ENCODE measurements at places on chromosomes 4 and X.

DNA sequence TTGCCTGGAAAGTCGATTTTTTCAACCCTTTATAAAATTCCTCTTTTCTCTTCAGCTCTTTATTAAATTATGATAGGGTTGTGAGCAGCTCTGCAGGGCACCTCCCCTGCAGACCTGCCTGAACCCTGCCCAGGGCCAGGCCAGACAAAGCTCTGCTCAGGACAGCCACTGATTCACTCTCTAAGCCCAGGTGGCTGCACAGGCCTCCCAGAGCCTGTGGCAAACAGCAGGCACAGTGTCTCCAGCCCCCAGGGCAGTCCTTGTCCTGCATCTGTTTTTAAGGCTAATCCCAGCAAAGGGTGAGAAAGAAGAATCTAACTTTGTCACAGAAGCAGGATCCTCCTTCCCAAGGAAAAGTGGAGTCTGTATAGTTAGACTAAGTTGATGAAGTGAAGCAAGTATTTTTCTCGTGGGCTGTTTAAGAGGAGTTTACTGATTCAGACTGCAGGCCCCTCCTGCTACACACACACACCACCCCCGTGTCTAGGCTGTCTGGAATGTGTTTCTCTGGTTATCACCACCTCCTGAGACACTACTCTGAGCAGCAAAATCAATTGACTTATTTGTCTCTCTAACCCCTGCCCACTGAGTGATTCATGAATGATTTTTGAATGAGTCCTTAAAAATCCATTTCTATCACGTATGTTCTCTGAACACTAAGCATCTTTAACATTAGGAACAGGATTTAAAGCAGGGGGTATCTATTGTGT is 101.7 kb downstream of the CHIC2 start:
- peak; percentile 77 for DNase-seq

DNA sequence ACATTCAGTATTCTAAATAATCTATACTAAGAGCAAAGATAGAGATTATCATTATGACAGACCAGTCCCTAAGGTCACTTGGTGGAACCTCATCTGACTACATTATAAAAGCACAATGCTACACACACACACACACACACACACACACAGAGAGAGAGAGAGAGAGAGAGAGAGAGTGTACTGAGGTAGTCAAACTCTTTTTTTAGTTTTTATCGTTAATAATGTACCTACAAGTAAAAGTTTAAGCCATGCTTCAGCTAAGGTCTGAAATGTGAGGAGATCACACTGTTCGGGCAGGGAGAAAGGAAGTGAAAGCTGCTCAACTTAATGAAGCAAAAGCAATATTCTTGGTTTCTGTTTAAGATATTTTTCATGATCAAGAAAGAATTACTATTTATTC is 75.8 kb upstream of the CCDC160 start:
- no peak for DNase-seq

GRCh38 chrX:118396113-118396512 is 50.2 kb downstream of the WDR44 start:
- DNase-seq = no peak

DNA sequence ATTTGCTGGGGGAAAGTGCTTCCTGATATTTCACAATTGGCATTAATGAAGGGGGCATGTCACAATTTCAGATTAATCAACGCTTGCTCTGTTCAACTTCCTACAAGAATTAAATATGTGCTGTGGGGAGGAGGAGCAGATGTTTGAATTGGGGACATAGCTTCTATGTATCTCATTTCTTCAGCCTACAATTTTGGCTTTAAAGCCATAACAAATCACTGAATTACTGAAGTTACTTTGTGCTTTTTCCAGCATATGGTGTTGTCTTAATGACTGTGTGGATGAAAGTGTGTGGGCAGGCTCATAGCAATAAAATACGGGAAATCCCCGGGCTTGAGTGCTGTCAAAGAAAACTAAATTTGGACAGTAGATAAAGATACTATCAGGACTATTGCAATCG is 813 bp downstream of the TLR7 start:
- DNase-seq = peak; percentile 1

DNA sequence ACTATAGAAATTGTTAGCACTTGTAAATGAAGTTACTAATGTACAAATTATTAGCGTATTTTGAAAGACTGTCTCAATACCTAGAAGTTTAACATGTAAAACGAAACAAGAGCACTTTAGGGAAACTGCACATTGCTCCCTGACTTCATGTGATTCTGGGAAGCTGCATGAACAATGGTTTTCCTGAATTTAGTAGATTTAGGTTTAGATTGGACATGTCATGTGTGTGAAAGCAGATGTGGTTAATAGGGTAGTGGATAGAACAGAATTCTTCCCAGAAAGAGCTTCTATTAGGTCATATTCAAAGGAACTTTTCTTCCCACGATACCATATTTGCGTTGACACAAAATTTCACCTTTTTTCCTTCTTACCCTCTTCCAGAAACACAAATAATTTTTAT is 14.9 kb upstream of the CXCL8 start:
- DNase-seq = no peak

- DNase-seq = no peak
Measured at GRCh38 chr4:84239278-84239845, 259.7 kb downstream of the NKX6-1 start.

DNA sequence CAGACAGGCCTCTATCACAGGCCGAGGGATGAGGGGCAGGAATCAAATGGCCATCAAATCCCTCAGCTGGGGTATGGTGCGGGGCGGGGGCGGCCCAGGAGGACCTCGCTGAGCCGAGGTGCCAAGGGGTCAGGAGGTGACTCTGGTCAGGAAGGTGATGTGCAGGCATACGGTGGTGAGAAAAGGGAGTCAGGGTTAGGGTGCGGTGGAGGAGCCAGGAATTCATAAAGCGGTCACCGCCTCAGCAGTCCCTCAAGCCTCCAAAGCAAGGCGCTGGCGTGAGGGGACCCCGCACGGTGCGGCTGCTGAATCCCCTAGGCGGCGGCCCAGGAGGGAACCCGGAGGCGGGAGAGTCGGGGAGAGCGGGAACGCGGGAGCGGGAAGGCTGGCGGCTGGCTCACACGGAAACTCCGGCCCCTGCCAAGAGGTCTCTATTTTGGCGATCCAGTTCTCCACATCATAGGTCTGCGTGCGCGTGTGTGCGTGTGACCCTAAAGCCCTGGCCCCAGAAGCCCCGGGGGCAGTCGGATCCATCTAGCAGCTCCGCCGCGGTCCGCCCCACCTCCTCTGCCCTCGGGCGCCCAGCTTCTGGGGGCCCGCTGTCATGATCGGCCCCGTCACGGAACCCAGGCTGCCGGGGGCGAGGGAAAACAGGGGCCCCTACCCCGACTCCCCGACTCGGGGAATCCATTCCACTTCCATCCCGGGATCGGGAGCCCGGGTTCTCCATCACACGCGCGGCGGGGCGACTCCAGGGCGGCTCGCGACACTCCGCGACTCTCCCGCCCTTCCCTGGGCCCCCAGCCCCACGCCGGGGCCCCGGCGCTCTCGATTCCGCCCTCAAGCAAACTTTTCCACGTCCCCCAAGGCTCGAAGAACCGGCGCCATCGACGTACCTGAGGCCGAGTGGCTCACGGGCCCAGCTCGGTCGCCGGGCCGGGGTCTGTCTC is 593 bp downstream of the ELF4 start:
- DNase-seq = peak; percentile 42

DNA sequence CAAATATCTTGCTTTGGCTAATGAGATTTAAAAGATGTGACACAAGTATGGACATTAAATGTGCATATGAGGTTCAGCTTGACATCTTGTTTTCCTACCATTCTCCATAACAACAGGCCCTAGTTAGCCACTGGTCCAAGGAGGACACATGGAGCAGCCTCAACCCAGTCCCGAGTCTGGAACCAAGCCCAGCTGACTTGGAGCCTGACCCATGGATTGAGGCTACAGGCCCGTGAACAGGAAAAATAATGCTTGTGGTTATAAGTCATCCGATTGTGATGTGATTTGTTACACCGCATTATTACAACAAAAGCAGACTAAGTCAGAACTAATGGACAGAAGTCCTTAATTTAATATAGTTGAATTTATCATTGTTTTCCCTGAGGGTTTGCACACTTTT is 123.2 kb upstream of the BANK1 start:
- DNase-seq = no peak

DNA sequence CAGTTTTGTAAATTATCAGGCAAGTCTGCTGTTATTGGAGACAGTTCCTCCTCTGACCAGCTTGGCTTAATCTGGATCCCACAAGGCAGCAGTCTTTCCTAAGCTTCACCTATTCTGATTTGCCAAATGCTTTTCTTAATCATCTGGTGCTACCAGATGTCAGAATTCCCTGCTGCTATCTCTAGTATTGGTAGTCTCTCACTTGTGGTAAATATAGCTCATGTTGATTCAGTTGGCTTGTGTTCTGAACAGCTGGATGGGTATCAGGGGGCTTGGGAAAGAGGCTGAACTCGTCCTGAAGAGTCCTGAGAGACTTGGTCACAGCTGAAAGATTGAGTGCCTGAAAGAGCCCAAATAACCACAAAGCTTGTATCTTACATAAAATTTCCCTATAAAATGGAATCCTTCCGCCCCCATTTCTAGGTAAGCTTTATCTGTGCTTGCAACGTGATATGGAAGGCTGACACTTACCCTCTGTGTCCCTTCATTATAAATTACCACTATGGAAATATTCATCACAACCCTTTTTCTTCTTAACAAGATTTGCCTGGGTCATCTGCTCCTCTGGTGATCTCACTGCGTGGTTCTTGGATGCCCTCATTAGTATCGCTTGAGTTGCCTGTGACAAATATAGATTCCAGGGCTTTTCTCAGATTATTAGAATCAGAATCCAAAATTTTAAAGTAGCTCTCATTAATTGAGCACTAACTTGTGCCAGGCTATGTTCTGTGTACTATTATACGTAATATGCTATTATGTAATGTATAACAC is 104.1 kb upstream of the GPRIN3 start:
- no peak for DNase-seq

GRCh38 chrX:3777416-3777815 is 64.0 kb upstream of the PRKX start:
- DNase-seq = no peak

DNA sequence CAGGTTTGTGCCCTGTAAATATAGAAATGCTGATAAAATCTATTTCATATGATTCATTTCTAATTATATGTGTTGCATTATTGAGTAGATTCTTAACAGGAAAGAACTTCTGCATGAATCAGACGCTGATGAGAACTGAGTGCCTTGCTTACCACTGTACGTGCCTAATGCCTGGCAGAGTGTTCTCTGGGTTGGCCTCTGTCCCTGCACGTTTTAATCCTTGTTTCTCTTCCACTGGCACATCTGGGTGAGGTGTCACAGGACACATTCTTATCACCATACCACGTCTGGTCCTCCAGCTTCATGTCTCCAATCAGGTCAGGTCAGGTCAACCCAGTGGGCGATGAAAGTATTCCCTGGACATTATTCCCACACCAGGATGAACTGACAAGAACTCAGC is 53.6 kb downstream of the KLF3 start:
- peak; percentile 38 for DNase-seq

DNA sequence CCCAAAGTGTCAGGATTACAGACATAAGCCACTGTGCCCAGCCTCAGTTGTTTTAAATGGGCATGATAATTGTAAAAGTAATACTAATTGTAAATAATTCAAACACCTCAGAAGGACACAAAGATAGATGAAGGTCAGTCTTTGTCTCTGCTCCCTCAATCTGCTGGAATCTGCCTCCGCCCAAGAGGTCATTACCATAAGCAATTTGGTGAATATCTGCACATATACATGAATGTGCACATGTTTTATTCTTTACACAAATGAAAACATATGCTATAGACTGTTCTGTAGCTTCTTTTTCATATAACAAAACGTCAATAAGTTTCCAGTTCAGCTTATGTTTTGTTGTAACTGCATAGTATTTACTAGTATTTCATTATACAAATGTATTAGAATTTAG is 7.0 kb downstream of the STBD1 start:
- no peak for DNase-seq

- no peak for DNase-seq
Measured at GRCh38 chr4:181261279-181261678, 981.9 kb upstream of the TENM3 start.

- no peak for DNase-seq
Measured at GRCh38 chr4:78138252-78138651, 81.1 kb downstream of the FRAS1 start.

DNA sequence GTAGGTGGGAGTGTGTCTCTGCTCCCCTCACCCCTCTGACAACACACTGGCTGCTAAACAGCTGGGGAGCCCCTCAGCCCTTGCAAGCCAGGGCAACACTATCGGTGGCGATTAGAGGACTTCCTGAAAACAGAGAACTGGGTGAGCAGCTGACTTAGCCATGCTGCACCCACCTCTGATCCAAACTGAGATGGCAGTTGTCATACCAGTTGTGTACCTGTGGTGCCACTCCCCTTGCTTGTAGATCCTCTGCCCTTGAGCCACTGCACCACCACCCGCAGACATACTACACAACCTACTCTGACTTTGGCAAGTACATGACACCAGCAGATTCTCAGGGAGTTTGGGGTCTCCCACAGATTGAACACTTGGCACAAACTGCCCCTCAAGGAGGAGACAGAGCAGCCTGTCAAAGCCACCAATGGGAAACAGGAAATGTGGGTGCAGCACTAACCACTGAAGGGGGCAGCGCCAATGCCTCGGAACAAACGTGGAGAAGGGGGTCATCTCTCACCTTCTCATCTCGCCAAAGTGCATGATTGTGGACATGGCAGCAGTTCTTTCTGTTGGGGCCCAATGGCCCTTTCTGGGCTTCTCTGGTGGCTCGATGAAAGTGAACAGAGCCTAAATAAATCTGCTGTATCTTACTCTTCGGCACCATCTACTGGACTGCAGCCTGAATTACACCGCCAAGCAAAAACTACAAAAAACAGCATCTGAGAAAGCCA is 119.8 kb downstream of the NEK1 start:
- peak; percentile 60 for DNase-seq

GRCh38 chr4:129526812-129527211 is 430.9 kb downstream of the C4orf33 start:
- peak; percentile 47 for DNase-seq

GRCh38 chr4:185082561-185082960 is 60.5 kb upstream of the SLC25A4 start:
- peak; percentile 8 for DNase-seq

DNA sequence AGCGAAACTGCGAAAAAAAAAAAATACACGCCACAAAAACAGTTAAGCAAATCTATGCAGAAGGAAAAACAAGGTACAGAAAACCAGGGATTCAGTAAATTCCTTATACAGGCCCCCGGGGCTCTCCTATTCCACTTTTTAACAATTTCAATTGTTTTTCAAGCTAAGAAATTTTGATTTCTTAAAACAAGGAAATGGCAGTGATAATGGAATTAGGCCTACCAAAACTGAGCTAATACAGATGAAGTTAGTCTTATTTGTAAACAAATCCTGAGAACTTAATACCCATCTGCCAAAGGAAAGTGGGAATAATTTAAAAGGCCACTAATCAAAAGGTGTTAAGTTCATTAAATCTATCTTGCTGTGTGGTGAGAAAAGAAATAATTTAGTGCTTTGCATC is 269.3 kb downstream of the CHIC1 start:
- no peak for DNase-seq

- DNase-seq = no peak
Measured at GRCh38 chr4:139848028-139848427, 182.4 kb downstream of the MGST2 start.

- no peak for DNase-seq
Measured at GRCh38 chrX:135295944-135296305, 13.4 kb upstream of the ETDC start.

DNA sequence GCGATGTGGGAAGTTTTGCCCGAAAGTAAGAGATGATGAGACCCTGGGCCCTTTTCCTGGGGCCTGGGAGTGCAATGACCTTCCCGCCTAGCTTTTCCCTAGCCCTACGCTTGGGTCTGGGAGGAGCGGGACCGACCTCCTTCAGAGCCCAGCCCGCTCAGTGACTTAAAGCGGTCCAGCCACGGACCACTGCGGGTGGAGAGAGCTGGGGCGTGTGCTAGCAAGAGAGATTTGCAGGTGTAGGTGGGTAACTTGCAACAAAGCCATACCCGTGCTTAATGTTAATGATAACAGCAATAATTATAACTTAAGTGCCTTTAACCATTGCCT is 503 bp upstream of the PDE5A start:
- no peak for DNase-seq

Data from cardiac fibroblast (primary cell).